NCI-H1694 (cell line): ENCODE measurements at places on chromosomes 1 and 21.

- DNase-seq: peak; percentile 66
Observed at GRCh38 chr1:225318706-225319575, 108.9 kb downstream of the LBR start.

- DNase-seq: no peak
Observed at GRCh38 chr1:28401760-28402159, 32.2 kb downstream of the PHACTR4 start.

- peak; percentile 2 for DNase-seq
Observed at GRCh38 chr1:97050506-97050905, 328.9 kb downstream of the PTBP2 start.

- no peak for DNase-seq
Observed at GRCh38 chr1:176285996-176286395, 78.9 kb upstream of the COP1 start.

DNA sequence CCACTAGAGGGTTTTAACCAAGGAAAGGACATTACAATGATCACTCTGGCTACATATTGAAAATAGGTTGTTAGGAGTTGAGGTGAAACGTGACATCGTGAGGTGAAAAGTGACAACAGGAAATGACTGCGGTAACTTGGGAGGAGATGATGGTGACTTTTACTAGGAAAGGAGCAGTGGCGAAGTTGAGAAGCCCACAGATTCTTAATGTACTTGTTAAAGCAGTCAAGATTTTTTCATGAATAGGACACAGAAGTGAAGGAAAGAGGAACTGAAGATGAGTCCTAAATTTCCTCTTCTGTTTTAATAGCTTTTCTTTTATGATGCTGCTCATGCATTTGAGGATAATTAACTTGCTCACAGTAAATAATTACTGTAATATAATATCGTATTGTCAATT is 59.5 kb downstream of the OMA1 start:
- no peak for DNase-seq

DNA sequence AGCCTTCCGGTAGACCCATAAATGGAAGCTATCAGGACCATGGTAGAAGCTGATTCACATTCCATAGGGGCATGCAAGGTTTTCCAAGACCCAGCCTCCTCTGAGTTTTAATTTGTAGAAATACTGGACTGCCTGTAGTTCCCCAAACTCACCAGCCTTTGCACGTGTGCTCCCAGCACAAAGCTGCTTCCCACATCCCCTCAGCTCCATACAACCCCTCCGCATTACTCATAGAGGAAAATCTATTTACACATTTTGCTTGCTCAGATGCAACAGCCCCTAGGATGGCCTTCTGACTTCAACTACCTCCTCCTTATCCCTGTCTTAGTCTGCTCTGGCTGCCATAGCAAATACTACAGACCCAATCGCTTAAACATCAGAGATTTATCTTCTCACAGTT is 336.2 kb downstream of the SETD4 start:
- DNase-seq: no peak

DNA sequence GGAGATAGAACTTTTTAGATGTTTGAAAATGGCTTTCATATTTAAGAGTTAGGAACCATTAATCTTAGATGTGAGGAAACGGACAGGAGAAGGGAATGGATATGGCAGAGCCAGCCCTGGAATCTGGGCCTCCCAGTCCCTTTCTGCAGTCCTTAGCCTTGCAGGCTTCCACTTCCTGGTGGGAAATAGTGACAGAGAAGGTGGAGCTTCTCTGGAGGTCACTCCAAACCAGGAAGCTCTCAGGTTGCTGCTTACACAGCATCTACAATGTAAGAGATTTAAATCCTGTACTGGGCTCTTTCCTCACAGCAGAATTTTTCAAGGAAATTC is 2.5 kb downstream of the S100A11 start:
- no peak for DNase-seq

GRCh38 chr1:54581621-54582035 is 33.6 kb downstream of the ACOT11 start:
- peak; percentile 80 for DNase-seq

DNA sequence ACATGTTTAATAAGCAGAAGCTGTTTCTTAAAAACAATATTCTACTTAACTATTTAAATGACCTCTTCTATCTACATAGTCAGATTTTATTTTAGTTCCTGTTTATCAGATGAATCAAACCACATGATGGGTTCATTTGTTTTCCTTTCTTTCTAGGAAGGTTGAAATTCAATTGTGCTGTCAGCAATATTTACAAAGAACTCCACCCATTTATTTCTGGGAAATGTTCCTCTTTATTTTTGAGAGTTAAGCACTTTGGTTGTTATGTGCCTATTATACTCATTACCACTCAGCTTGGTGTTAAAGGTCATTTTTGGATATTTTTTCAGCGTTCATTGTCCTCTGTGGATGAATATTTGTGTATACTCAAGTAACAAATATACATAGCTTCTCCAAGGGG is 84.9 kb downstream of the C4BPA start:
- no peak for DNase-seq

- DNase-seq: no peak
Observed at GRCh38 chr1:93991271-93991670, 82.0 kb upstream of the GCLM start.

DNA sequence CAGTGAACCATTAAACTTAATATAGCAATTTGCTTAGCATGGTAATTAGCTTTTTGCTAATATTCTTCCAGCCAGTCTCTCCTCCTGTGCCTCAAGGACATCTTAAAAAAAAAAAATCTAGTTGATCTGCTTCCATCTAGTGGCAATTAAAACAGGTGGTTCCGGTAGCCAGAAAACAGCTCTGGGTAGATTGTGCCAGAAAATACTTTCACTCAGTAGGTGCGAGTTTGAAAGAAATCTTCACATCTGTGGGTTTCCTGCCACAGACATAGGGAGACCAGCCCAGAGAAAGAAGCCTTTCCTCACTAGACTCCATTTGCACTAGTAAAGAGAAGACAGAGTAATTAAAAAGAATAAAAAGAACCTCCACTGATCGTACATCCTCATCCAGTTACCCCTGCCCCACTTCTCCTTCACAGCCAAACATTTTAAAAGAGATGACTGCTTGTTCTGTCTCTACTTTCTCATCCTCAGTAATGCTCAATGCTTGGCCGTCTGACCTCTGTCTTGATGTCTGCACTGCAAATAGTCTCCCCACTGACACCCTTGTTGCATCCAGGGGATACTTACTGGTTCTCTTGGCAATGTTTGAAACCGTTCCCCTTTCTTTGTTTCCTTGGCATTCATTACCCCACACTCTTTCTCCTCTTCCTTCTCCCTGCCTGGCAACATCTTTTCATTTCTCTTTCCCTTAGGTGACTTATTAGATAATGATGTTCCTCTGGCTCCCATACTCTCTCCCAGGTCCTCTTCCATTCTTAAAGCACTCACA is 16.9 kb downstream of the SELL start:
- no peak for DNase-seq

- DNase-seq: no peak
Observed at GRCh38 chr21:43703035-43703880, 15.7 kb upstream of the PDXK start.

- no peak for DNase-seq
Observed at GRCh38 chr1:148264374-148265276, 112.5 kb upstream of the NBPF11 start.

DNA sequence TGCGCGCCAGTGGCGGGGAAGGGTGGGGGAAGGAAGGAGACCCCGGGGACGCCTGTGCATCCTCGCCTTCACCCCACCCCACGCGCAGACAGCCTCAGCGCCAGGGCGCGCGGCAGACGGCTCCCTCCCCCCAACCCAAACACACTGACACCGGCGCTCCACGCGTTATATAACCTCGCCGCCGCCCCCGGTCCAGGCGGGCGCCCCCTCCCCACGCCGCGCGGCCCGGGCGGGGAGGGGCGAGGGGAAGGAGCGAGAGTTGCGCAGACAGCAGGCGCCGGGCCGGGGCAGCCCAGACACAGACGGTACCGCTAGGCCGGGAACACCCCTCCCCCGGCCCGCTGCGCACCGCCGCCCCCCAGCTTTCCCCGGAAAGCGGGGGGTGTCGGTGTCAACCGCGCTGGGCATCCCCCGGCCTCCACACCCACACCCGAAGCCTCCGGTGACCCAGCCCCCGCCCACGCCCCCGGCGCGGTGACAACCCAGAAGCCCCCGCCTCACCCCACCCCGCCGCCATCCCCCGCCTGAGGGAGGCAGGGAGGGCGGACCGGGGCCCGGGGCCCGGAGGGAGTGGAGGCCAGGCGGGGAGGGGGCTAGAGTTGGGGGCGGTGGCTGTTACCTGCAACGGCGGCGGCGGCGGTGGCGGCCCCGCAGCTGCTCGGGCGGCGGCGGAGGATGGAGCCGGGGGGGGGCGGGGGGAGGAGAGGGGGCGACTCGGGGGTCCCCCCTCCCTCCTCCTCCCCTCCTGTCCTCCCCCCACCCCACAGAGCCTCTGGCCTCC is 432 bp downstream of the AKT3 start:
- peak; percentile 100 for DNase-seq

- DNase-seq: no peak
Observed at GRCh38 chr1:111801071-111801850, 45.6 kb downstream of the DDX20 start.

DNA sequence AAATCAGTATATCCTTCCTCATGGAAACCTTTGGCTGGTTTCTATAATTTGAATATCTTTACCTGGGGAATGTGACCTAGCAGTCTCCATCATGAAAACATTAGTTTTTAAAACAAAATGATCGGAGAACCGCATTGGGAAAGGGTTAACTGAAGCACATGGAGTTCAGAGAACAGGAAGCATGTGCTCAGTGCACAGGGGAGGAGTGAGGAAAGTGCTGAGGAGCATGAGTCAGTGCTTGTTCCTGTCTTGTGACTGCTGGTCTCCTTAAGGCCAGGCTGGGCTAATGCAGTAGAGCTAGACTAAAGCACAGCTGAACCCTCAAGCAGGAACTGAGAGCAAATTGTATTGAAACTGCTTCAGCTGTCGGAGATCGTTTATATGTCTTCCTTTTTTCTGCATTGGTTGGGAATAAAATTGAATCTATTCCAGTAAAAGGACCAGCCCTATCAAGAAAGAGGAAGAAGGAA is 5.8 kb downstream of the IFI16 start:
- no peak for DNase-seq

DNA sequence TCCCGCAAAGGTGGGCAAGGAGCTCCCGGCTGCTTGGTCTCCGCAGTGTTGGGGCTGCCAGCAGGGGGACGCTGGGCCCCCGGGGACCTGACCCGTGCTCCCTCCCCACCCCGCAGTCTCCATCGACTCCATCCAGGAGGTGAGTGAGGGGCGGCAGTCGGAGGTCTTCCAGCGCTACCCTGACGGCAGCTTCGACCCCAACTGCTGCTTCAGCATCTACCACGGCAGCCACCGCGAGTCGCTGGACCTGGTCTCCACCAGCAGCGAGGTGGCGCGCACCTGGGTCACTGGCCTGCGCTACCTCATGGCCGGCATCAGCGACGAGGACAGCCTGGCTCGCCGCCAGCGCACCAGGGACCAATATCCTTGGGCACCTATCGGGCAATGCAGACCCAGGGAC is 3.5 kb downstream of the PLCH2 start:
- no peak for DNase-seq

GRCh38 chr1:246373828-246374569 is 133.1 kb downstream of the SMYD3 start:
- no peak for DNase-seq

- DNase-seq: no peak
Observed at GRCh38 chr1:167562702-167563101, 9.1 kb upstream of the CREG1 start.

DNA sequence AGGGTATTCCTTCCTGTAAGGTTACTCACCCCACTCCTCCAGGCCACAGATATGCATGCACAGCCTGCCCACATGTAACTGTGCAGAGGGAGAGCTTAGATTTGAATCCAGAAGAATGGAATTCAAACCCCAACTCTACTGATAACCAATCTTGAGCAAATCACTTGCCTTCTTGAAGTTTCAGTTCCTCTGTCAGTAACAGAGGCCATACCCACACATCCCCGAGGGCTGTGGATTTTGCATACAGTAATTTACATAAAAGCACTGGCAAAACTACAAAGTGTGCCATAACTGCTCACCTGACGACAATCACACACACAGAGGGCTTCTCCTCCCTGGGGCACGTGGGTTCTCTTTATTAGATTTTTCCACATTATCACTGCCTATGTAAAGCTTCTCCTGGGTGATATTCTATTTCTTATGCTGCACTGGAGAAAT is 18.6 kb downstream of the CD247 start:
- no peak for DNase-seq

- DNase-seq: no peak
Observed at GRCh38 chr1:47991673-47992072, 5.5 kb downstream of the TRABD2B start.

- no peak for DNase-seq
Observed at GRCh38 chr1:180501865-180502360, 464 bp downstream of the ACBD6 start.

- no peak for DNase-seq
Observed at GRCh38 chr1:64095832-64096231, 107.6 kb upstream of the UBE2U start.

DNA sequence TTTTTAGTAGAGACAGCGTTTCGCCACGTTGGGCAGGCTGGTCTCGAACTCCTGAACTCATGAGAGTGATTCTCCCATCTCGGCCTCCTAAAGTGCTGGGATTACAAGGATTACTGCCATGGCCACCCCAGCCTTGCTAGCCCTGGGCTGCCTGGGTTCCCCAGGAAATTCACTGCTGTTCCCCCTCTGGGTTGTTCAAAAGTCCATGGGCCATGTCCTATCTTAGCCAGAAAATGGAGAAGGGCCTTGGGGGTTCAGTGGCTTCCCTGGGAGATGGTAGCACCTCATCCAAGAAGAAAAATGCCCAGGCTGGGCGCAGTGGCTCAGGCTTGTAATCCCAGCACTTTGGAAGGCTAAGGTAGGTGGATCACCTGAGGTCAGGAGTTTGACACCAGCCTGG is 20.9 kb downstream of the SLC26A9 start:
- no peak for DNase-seq

DNA sequence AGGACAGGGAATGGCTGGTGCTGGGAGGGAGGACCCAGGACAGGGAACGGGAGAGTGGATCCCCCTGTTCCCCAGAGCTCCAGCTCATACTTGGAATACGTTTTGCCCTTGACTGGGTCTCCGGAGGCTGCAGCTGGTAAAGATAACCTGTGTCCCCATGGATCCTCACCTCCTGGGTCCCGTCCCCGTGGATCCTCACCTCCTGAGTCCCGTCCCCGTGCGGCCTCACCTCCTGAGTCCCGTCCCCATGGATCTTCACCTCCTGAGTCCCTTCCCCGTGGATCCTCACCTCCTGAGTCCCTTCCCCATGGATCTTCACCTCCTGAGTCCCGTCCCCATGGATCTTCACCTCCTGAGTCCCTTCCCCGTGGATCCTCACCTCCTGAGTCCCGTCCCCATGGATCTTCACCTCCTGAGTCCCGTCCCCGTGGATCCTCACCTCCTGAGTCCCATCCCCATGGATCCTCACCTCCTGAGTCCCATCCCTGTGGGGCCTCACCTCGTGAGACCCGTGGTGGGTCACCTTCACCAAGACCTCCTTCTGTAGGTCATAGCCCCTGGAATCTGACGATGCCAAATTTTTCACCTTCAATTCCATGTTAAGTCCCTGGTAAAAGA is 61.4 kb downstream of the SCCPDH start:
- no peak for DNase-seq

- DNase-seq: no peak
Observed at GRCh38 chr1:184810735-184811343, 56.2 kb upstream of the EDEM3 start.

- no peak for DNase-seq
Observed at GRCh38 chr1:4599521-4599920, 54.9 kb upstream of the AJAP1 start.
